Tibial nerve (tissue), 4 donors: ENCODE measurements at places on chromosomes 7 and 10.

DNA sequence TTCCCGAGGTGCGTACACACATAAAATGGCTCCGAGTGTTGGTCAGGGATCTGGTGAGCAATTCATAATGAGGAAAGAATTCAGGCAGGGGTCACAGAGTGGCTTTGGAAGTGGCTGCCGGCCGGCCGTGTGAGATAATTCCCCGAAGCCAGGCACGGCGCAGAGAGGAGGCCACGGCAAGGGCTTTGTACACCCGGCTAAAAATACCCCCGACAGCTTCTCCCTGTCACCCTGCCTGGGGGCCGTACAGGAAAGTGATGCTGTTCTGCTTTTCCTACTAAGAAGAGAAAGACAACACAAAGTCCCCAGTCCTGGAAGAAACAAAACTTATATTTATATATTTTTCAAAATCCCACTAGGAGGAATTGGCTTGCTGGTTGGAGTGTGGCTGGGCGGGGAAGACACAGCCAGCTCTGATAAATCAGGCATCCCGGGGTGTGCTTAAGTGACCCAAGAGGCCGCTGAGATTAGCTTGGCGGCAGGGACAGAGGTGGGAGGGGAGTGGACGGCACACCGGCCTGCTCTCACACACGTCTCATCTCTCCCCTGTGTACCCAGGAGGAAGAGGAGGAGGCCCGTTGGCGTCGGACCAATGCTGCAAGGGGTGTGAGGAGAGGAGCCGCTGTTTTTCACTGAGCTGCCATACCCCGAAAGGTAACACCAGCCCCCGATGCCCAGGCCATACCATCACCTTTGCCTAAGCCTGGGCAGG lies 70.5 kb downstream of the ZMIZ1 start:
- H3K36me3 ChIP-seq: peaks cover 42% of the 10 kb centered on the region
- DNase-seq: peak; percentile 27
- peak overlapping the region; percentile 88 for H3K27ac ChIP-seq

DNA sequence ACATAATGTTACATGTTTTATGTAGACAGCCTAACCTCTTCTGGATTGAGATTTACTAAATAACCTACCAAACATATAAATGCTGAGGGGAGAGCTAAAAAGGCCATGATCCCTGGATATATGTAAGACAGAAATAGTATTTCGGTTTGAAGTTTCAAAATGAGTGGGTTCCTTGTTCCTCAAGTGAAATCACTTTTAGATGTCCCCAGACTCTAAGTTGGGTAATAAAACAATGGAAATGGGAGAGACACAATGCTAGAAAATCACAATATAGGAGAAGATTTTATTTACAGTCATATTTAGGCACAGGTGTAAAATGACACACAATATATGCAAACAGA lies 56.5 kb downstream of the SHTN1 start:
- H3K4me3 ChIP-seq: no peak overlapping the region
- H3K36me3 ChIP-seq: no peaks in the 10 kb centered on the region
- H3K4me1 ChIP-seq: no peaks in the 10 kb centered on the region
- no peaks in the 10 kb centered on the region for H3K27me3 ChIP-seq
- no peak overlapping the region for H3K27ac ChIP-seq

- H3K27ac ChIP-seq: no peak overlapping the region
- no peak for DNase-seq
- H3K4me1 ChIP-seq: no peaks in the 10 kb centered on the region
- no peak overlapping the region for H3K4me3 ChIP-seq
- H3K36me3 ChIP-seq: no peaks in the 10 kb centered on the region
Measured at GRCh38 chr10:61112771-61113170, 168.8 kb upstream of the RHOBTB1 start.

DNA sequence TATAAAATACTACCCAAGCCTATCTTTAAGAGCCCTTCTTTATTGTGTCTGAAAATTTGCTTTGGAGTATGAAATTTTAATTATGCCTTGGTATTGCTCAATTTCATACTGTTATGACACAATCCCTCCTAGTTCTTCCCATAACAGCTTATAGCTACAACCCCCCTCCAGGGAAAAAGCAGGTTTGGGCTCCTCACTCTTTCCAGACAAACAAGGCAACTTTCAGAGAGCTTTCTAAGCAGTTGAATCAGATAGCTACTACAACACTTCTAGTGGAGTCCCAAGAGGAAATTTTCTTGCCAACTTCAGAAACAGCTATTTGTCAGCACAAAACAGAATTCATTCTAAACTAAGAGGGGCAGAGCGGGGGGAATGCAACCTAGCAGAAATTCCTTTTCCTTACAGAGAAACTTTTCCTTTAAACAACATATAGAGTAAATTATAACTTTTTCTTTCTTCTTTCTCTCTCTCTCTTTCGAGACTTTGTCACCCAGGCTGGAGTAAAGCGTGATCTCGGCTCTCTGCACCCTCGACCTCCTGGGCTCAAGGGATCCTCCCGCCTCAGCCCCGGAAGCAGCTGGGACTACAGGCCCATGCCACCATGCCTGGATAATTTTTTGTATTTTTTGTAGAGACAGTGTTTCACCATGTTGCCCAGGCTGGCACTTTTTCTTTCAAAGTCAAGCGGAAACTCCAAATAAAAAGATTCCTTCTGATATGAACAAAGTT lies 26.0 kb upstream of the JMJD1C start:
- H3K4me1 ChIP-seq: peaks cover 4% of the 10 kb centered on the region
- no peak for DNase-seq
- H3K4me3 ChIP-seq: no peak overlapping the region
- no peaks in the 10 kb centered on the region for H3K27me3 ChIP-seq
- no peaks in the 10 kb centered on the region for H3K36me3 ChIP-seq

- H3K27me3 ChIP-seq: no peaks in the 10 kb centered on the region
- no peak overlapping the region for H3K27ac ChIP-seq
- no peaks in the 10 kb centered on the region for H3K36me3 ChIP-seq
- no peak overlapping the region for H3K4me3 ChIP-seq
- no peaks in the 10 kb centered on the region for H3K4me1 ChIP-seq
Measured at GRCh38 chr10:6027929-6028328, 34.2 kb downstream of the IL2RA start.

DNA sequence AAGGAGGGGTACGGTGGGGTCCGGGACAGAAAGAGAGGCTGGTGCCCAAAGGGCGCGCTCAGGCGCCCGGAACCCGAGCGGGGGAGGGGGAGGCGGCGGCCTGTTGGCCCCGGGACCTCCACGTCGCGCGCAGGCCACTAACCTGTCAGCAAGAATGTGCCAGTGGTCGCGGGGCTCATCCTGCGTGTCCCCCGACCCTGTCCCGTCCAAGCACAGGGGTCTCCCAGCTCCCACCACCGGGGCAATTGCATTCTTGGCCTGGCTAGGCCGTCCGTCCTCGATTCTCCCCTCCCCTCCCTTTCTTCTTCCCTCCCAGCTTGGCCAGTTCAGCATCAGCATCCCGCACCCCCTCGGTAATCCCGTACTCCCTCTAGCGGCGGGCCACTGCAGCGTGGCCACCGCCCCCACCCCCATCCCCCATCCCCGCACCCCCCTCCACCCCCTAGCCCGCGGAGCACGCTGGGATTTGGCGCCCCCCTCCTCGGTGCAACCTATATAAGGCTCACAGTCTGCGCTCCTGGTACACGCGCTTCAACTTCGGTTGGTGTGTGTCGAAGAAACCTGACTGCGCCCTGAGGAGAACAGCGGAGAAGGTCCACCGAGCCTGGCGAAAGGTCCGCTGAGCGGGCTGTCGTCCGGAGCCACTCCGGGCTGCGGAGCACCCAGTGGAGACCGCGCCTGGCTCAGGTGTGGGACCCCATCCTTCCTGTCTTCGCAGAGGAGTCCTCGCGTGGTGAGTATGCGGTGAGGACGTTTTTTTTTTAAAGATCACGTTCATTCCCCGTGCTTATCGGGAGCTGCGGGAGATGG lies at the start of gene SGCE:
Gene SGCE, minus strand, starts transcription at position 286 of the 810 bp plus-strand sequence. Its CDS starts 35 bp downstream, at position 251.
- H3K27me3 ChIP-seq: no peaks in the 10 kb centered on the region
- H3K27ac ChIP-seq: peak within 1 kb of the TSS; percentile 77
- DNase-seq: peak; percentile 63

GRCh38 chr10:65786279-65786678 lies 1139.6 kb upstream of the LRRTM3 start:
- DNase-seq: no peak
- no peaks in the 10 kb centered on the region for H3K4me1 ChIP-seq
- H3K36me3 ChIP-seq: no peaks in the 10 kb centered on the region
- H3K27ac ChIP-seq: no peak overlapping the region

- no peak overlapping the region for H3K27ac ChIP-seq
- H3K27me3 ChIP-seq: no peaks in the 10 kb centered on the region
- no peak for DNase-seq
- H3K4me1 ChIP-seq: no peaks in the 10 kb centered on the region
- no peaks in the 10 kb centered on the region for H3K36me3 ChIP-seq
- H3K4me3 ChIP-seq: no peak overlapping the region
Measured at GRCh38 chr10:108849688-108850087, 1073.6 kb downstream of the XPNPEP1 start.

DNA sequence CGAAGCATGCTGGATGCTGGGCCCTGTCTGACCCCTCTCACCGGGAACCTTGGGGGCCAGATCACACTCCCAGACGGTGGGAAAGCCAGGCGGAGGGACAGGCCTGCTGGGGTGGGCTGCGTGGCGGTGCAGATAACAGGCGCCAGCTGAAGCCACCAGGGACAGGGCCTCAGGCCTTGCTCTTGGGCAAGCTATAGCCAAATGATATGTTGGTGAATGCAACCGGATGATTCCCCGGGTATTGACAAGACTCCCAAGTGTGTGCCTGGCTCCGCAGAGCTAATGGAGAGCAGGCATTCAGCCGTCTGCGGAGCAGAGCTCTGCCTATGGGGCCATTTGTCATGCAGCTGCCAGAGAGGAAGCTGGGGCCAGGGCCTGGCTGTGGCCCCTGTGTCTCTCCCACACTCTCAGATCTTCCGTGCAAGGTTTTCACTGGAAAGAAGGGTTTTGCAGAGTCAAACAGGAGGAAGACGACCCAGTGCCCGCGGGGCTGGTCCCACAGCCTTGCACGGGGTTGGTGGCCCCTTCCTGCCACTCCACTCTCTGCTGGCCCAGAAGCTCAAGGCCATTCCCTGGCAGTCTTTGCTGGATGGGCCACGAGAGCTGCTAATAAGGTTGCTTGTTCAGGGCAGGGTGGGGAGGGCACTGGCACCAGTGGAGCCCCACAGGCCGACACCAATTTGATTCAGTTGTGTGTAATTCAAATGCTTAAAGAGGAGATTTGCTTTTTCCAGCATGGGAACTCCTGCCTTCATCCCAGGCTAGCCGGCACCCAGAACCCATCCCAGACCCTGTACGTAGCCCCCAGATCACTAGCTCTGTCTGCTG lies 91.8 kb downstream of the PRKAG2 start:
- H3K4me1 ChIP-seq: peaks cover 11% of the 10 kb centered on the region
- H3K4me3 ChIP-seq: no peak overlapping the region
- no peak overlapping the region for H3K27ac ChIP-seq
- no peaks in the 10 kb centered on the region for H3K27me3 ChIP-seq

DNA sequence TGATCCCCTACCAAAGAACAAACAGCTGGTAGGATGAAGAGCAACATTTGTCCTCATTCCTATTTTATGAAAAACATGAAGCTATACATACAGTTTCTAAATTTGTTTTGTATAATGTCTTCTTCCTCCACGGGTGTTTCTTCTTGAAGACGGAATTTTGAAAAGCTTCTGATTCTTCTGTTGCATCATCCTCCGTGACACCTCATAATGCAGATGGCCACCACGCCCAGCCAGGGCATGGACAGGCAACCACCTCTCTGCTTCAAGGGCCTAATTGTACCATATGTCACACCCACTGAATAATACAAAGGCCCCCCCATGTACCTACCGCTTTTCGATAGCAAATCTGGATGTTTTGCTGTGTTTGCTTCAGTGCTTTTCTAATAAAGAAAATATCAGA lies at the start of gene SUN3:
Gene SUN3, minus strand, starts transcription at position 170 of the 400 bp plus-strand sequence. Its CDS starts 169 bp downstream, at position 1.
- H3K36me3 ChIP-seq: no peaks in the 10 kb centered on the region
- no peak for DNase-seq
- H3K27me3 ChIP-seq: no peaks in the 10 kb centered on the region

DNA sequence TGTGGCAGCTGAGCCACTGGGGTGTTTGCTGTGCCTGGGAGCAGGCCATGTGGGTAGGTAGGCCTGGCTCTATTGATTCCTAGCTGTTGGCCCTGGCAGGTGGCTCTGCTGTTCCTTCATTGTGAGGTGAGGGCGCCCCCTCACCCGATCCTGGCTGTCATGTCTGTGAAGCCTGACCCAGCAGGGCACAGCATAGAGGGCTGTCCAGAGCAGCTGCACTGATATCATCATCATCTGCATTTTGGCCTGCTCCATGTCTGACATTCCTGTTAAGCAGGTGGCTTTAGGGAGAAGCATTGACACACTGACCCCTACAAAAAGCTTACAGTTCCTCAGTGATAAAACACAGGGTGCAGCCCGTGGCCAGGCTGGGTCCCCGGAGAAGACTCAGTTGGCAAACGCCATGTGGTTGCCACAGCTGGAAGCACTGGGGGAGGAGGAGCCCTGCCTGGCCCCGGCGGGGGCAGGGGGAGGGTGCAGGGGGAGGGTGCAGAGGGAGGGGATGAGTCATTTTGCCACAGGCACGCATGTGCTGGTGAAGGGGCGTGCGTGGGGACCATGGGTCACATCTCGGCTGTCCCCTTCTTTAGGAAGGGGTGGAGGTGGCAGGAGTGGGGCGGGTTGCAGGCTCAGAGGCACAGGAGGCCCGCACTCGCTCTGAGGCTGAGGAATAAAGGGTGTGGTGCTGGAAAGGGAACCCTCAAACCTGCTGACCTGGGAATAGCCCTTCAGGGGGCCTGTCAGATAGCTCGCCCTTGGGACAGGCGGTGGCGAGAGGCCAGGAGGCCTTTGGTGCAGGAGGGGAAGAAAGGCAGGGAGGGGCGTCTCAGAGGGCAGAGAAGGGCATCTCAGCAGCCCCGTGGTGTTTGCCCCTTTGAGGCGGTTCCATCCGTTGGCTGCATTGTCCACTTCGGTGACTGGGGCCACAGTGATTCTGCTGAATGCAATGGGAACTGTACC lies 31.6 kb downstream of the IKZF1 start:
- no peak overlapping the region for H3K27ac ChIP-seq
- H3K4me1 ChIP-seq: no peaks in the 10 kb centered on the region
- DNase-seq: no peak
- H3K36me3 ChIP-seq: no peaks in the 10 kb centered on the region

- peak within 1 kb of the TSS; percentile 80 for H3K4me3 ChIP-seq
- DNase-seq: peak; percentile 60
- no peaks in the 10 kb centered on the region for H3K27me3 ChIP-seq
- H3K36me3 ChIP-seq: no peaks in the 10 kb centered on the region
- no peaks in the 10 kb centered on the region for H3K4me1 ChIP-seq
Measured at GRCh38 chr10:95907456-95908253, at the start of gene CC2D2B. TSS of gene CC2D2B (plus strand) at chr10:95907975. CDS start at chr10:95911324, 3,349 bp downstream.

DNA sequence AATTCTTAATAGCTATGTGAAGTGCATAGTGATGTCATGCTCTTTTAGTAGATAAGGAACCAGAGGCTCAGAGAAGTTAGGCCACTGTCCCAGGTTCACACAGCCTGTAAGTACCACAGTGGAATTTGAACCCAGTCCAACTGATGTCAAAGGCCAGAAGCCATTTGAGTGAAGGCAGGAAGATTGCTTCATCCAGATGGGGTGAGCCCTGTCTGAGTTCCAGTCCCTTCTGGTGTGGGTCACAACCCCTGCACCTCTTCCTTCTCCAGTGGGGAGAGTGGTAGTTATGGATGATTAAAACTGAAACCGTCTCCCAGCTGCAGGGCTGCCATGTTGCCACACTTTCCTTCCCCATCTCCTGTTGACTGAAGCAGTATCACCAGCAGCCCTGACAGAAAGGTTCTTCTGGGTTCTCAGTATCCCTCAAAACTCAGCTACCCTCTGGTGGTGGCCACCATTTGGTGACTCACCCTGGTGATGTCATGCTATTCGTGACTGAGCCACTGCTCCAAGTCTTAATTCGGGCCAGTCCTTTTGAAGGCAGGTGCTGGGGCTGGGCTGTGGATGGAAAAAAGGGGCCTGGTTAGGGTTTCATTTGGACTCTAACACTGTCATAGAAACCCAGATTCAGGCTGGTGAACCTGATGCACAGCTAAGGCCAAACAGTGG lies 1.5 kb upstream of the C10orf95 start:
- peaks cover 23% of the 10 kb centered on the region for H3K4me1 ChIP-seq
- no peak for DNase-seq
- no peak overlapping the region for H3K4me3 ChIP-seq
- no peaks in the 10 kb centered on the region for H3K27me3 ChIP-seq
